Upper lobe of right lung (tissue), 1 donor: ENCODE measurements at places on chromosomes 2 and 18.

DNA sequence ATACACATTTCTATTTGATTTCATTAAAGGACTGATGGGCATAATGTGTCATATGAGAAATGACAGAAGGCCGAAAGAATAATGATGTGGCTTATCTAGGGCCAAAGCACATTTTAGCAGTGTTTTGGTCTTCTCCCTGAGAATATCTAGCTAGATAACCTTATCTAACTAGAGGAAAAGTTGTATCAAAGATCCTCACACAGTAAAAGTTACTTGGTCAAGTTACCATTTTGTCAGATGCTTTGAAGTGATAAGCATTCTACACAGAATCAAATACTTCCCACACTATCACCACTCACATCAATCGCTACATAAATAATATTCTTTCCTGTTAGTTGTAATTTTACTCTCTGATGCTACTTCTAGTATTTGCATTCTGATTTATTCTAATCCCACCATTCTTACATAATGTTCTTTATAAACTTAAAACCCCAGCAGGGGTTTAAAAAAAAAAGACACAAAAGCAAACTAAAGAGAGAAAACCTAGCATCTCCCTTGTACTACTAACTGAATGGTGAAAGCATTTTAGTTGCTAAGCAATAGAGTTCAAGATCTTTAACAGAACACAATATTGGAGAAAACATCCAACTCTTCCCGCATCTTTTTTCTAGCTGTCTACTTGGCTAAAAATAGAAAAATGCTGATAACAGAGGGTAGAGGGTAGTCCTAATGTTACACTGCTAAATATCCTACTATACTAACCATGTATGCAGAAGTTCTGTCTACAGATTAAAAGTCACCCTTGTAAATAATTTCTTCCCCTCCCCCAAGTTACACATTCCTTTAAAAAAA, 8.0 kb downstream of the XPO1 start:
- DNase-seq, result no peak

GRCh38 chr2:223488814-223489213, 113.3 kb downstream of the SCG2 start:
- DNase-seq, result no peak

- DNase-seq, result no peak
Measured at GRCh38 chr18:27845897-27846296, 331.0 kb downstream of the CDH2 start.

GRCh38 chr2:205612636-205613035, 69.7 kb upstream of the NRP2 start:
- DNase-seq, result no peak

GRCh38 chr2:129431881-129432280, 547.6 kb upstream of the RAB6C start:
- no peak for DNase-seq

GRCh38 chr2:146131048-146131447, 1611.1 kb upstream of the ZEB2 start:
- DNase-seq, result no peak

GRCh38 chr18:26526128-26526965, 22.0 kb downstream of the KCTD1 start:
- DNase-seq, result no peak

DNA sequence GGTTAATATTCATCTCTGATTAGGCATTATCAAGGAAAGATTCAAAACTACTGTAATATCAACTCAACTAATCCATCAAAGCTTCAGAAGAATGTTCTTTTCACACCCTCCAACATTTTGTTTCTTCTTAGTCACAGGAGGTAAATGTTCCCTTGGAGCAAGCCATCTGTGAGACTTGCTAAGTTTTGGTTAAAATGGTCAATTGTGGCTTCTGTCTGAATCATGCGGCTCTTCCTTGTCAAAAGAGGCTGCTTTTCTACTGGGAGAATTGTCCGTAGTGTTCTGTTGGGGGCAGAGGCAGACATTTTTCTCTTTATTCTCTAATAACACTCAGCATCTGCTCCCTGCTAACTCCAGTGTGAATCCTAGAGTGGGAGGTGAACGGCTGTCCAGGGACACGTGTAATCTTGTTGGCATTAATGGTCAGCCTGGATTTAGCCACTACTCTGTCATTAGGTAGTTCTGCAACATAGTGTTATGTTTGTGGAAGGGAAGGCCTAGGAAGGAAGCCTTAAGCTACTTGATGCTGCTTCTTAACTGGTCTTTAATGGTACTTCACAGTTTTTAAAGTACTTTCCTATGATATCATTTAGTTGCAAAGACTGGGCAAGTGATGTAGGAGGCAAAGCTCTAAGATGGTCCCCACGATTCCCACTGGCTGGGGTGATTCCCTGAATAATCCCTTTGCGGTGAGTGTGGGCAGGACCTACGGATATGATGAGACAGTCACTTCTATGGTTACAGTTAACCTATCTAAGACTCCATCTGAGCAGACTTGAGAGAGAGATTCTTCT, 22.6 kb upstream of the FAP start:
- DNase-seq, result no peak

DNA sequence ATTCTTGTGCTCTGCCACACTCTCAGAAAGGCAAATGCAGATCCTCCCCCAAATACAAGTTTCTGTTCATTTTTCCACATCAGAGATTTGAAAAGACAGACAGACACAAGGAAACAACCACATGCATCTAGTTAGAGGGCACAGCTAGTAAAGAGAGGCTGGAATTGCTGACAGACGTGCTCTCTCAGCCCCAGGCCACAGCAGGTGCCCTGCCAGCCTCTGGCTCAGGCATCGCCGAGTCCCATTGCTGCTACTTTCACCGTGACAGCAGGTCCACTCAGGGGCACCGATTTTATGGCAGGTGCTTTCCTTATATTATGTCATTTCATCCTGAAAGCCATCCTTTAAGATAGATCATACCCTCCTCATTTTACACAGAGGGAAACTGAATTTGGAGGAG, 507.5 kb downstream of the EIPR1 start:
- no peak for DNase-seq

GRCh38 chr2:132669908-132670495, at the start of gene LYPD1:
TSS of gene LYPD1 (minus strand) at chr2:132670205. CDS start at chr2:132669932, 273 bp downstream.
- DNase-seq, result peak; percentile 60

GRCh38 chr2:240465765-240466578, 30.5 kb downstream of the GPC1 start:
- no peak for DNase-seq

GRCh38 chr2:232689152-232689910, 7.8 kb upstream of the GIGYF2 start:
- peak; percentile 60 for DNase-seq

DNA sequence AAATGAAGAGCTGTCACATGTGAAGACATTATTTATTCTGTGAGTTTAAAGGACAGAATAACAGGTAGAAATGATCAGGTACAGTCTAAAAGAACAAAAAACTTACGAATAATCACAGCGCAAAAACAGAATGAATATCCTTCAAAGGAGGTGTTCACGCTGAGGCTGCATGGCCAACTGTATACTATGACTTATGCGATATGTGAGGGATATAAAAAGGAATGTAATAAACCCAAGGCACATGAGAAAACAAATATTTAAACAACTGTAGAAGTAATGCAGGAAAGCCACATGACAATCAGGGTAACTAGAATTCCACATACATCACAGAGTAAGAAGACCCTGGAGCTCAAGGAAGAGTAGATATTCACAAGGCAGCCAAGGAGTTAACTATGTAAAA, 81.3 kb downstream of the RTTN start:
- no peak for DNase-seq

- no peak for DNase-seq
Measured at GRCh38 chr2:43003702-43004101, 211.3 kb upstream of the HAAO start.

DNA sequence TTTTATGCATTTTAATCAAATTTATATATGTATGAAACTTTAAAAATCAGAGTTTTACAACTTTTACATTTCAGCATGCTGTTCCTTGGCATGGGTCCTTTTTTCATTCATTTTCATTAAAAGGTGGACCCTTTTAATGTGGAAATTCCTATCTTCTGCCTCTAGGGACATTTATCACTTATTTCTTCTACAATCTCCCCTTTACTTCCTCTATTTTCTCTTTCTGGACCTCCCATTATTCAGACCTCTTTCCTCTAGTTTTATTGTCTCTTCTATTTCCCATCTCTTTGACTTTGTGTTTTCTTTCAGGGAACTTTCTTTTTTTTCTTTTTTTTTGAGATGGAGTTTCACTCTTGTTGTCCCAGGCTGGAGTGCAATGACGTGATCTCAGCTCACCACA, 5.7 kb downstream of the PROC start:
- no peak for DNase-seq

DNA sequence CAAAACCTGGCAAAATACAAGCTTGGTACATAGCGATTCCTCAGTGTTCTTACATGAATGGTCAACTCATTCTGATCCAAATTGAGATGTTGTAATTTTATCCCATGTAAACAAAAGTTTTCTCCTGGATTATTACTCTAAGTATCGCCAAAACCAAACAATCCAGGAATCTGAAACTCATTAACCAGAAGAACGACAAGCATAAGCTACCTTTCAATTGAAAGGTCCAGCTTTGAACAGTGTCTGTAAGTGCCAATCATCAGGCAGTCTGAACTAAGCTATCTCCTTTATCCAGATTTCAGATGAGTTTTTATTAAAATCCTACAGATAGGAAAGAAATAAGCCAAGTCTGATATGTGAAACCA, 2.4 kb downstream of the MEX3C start:
- no peak for DNase-seq

GRCh38 chr2:219728991-219729487, 101.6 kb downstream of the SLC4A3 start:
- DNase-seq, result no peak

DNA sequence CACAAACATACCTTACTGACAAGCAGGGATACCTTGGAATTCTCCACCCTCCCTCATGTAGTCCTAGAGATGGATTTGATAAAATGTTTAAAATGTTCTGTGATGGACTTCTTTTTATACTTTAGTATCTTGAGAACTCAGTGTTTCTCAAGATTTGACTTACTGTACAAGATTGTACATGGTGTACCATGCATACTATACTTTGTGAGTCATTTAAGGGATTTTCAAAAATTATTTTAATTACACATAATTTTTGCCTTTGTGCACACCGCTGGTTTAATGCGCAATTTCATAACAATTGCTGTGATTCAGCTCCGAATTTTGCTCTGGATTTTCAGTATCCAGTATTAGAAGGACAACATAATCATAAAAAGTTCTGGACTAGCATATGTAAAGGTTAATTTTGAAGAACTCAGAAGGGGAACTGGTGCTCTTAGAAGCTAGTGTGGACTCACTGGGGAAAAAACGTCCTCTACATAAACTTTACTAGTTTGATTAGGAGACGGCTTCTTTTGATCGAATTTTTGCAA, 78.6 kb upstream of the ACSL3 start:
- DNase-seq, result no peak

DNA sequence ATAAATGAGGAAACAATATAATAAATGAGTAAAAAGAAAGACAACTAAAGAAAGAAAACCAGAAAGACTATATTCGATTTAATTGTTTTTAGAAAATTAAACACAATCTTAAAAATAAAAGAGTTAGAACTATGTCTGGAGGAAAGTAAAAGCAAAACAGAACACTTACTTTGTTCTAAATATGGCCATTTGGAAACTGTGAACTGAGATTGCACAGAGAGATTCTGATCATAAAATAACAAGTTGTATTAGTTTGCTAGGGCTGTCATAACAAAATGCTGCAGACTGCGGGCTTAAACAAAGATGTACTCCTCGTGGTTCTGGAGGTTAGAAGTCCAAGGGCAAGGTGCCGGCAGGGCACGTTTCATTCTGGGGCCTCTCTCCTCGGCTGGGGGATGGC, 128.1 kb upstream of the AQP4 start:
- DNase-seq, result no peak

DNA sequence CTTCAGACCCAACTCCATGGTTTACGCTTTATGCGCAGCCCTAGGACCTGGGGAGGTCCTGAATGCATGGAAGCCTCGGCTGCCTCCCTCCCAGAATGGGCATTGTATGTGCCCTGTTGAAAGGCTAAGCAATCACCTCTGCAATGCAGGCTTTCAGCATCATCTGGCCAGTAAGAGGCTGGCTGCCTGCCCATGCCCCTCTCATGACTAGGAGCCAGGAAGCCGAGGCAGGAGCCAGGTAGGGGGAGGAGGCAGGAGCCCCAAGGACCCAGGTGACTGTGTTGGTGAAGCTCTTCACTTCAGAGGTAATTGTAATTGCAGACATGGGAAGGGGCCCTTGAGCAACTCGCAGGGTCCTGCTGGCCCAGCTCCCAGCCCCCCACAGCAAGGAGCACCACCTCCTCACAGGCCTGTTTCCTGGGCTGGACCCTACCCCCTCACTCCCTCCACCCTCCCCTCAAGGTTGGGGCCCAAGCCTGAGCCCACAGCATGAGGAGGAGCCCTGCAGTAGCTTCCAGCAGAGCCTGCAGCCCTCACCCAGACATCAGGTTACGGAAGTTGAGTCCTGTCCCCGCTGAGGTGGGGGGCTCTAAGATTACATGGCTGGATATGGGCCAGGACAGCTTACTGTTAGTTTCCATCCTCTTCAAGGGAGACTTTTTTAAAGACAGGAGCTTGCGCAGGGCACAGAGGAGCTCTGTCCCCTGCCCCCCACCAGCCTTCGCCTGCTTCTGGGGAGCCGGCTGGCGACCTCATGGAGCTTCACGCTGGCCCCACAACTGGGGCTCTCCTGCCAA, 21.9 kb downstream of the CRACDL start:
- peak; percentile 92 for DNase-seq

DNA sequence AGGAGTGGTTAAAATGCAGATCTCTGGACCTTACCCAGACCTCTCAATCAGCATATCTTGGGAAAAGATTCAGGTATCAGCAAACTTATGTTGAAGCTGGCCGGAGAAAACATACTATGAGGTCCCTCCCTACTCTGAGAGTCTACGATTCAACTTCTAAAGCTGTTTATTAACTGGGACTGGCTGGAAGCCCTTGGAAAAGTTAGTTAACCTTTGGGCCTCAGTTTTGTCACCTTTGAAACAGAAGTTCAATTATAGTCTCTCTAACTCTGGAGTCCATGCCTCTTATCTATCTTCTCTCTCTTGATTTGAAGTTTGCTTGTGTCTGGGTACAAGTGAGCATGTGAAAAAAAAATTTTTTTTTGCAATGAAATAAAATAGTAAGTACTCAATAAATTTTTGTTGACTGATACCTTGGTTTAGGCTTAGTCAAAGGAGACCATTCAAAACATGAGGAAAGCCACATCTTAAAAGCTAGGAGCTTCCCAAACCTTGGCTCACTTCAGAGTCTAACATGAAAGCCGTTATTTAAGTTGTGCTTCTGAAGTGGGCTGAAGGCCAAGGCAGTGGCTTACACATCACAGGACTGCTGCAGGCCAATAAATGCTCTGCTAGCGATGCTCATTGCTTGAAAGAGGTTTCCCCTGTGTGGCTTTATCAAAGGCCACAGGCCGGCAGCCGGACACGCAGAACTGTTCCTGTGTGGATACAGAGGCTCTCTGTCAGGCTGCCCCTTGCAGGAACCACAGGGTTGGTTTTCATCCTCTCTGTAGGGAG, 110.6 kb upstream of the FAM136A start:
- DNase-seq, result no peak
